ENCODE measurements at places on chromosomes 7 and 10. TPM values are rescaled to one million over a fixed set of nuclear protein-coding genes. Genes with fewer than 3 reads are reported as not detected.

Gene PAX4
- not detected for total RNA-seq

Gene GPR26
- not detected for total RNA-seq

Gene TFEC
- not detected for total RNA-seq

Gene TWIST1
- total RNA-seq, result 23.7 TPM

Gene UPK3BL2
- 151 TPM for total RNA-seq

Gene PTN
- total RNA-seq, result 0.26 TPM

Gene TCERG1L
- not detected for total RNA-seq

Gene FKBP9
- 571 TPM for total RNA-seq

Gene PTPRN2
- total RNA-seq, result 2.8 TPM

Gene HOXA1
- total RNA-seq, result 0.26 TPM

Gene CREB3L2
- 22.1 TPM for total RNA-seq

Gene OPALIN
- total RNA-seq, result not detected

Gene NUTM2D
- total RNA-seq, result 2.4 TPM

Gene FAM221A
- 2.6 TPM for total RNA-seq

Gene SYT15
- total RNA-seq, result 0.13 TPM

Gene PRF1
- total RNA-seq, result not detected

Gene HKDC1
- total RNA-seq, result 3.9 TPM

Gene AGBL3
- total RNA-seq, result 1.8 TPM

Gene SFRP5
- not detected for total RNA-seq

Gene FOXL3
- not detected for total RNA-seq

Gene INMT
- 0.13 TPM for total RNA-seq

Gene MACC1
- total RNA-seq, result 19.2 TPM

Gene MMS19
- total RNA-seq, result 38.2 TPM

Gene LARP4B
- total RNA-seq, result 41.5 TPM

Gene ADCY1
- total RNA-seq, result 1.0 TPM

Gene SPDYE16
- total RNA-seq, result not detected

Gene DUSP5
- 40.1 TPM for total RNA-seq

Gene GIMAP4
- not detected for total RNA-seq

Gene VSTM4
- under 0.01 TPM for total RNA-seq

Gene TDRD1
- 2.1 TPM for total RNA-seq

Gene SCIN
- total RNA-seq, result 0.26 TPM

Gene ATOH7
- under 0.01 TPM for total RNA-seq

Gene ADRA2A
- not detected for total RNA-seq

Gene CYP2C19
- total RNA-seq, result 0.26 TPM

Gene NPTX2
- total RNA-seq, result 0.13 TPM

Gene WEE2
- total RNA-seq, result not detected
